ENCODE measurements at places on chromosomes 1 and 21. TPM values are rescaled to one million over a fixed set of nuclear protein-coding genes. Genes with fewer than 3 reads are reported as not detected.

DNA sequence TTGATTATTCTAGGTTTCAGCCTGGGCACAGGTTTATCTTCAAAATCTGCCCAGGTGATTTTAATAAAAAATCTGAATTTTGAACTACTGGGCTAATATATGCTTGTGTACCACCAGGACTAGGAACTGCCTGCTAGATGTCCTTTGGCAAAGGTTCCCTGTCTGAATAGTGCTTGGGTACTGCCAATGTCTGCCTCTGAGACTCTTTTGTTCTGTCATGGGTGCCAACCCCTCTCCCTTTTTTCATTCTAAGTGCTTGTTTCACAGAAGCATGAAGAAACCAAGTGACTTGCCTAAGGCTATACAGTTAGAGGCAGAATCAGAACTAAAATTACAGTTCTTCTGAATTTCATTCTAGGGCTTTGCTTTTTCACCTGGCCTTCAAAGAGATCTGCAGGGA lies 106.3 kb upstream of the CACHD1 start:
- DNase-seq, result no peak

- DNase-seq, result peak; percentile 39
Measured at GRCh38 chr1:116579259-116579875, 8.5 kb upstream of the CD58 start.

DNA sequence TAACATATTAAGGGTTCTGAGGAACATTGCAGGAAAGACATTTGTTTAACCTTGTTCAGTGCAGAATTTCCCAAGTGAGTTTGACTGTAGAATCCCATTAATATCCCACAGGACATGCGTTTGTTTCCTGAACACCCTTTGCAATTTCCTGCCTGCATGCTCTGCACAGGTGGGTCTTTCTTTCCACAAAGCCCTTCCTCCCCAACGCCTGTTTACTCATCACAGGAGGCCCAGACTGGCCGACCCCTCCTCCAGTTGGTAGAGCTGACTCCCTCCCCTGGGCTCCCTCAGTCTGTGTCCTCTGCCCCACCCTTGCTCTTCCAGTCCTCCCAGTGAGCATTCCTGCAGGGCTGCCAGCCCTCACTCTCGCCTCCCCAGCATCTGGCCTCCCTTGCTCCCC lies 47.5 kb upstream of the CTPS1 start:
- no peak for DNase-seq

- DNase-seq, result no peak
Measured at GRCh38 chr1:3393987-3394920, 60.2 kb upstream of the ARHGEF16 start.

DNA sequence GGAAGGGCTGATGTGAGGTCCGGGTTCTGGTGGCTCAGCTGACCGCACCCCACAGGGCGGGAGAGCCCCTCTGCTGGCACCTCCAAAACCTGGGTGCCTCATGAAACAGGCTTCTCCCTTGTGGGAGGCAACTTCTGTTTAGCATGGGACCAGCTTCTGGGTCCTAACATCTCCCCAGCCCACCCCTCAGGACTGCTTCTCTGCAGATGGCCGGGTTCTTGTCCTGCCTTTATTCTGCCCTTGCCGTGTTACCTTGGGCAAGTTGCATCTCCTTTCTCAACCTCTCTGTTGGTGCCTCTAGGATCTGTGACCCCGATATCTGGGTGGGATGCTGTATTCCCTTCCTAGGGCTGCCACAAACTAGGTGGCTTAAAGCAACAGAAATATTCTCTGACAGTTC lies 15.0 kb upstream of the TTC22 start:
- no peak for DNase-seq

GRCh38 chr1:46204406-46204742 lies 1.2 kb downstream of the LURAP1 start:
- DNase-seq, result peak; percentile 38

DNA sequence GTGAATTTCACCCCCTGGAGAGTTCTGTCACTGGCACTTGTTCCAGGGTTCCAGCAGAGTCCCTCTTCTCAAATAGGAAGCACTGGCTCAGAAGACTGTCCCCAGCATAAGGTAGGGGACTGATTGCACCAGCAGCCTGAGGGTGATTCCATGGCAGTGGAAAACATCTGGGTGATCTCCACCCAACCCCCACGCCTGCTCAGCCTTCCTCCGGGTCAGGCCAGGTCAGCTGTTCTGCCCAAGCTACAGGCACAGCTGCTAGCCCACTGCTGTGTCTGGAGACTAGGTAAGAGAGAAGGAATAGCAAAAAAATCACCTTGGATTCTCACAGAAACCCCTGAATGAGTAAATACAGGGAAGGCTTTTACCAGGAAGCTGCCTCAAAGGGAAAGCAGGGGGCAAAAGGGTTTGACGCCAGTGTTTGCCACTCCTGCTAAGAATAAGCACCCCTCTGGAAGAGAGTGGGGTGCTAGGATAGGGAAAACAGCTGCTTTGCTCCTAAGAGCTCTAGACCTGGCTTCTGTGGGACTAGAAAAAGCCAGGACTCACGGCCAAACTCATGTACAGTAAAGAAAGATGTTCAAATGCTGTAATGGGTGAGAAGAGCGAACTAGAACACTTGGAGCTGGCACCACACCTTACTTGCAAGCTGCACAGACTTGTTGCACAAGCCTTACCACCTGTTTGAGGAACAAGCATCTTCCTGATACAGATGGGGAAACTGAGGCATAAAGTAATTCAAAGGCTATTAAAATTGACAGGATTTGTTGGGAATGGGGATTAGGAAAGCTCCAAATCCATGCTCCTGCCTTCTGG lies 1.0 kb upstream of the DENND2D start:
- peak; percentile 37 for DNase-seq

GRCh38 chr1:167532375-167532774 lies 14.0 kb upstream of the CD247 start:
- DNase-seq, result no peak

DNA sequence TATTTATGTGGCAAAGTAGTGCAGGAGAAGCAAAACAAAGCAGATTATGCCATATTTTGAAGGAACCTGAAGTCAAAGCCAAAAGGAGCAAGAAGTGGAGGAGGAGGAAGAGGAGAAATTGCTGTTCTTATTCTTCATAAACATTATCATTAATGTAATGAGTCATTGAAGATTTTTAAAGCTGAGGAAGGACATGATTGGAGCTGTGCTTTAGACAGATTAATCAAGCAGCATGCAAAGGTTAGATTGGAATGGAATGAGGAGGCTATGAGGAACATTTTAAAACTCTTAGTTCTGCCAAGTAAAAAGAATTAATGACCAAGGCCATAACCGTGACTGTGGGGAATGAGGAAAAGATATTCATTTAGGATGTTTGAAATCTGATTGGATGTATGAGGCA lies 33.0 kb upstream of the HSD17B7 start:
- no peak for DNase-seq

- no peak for DNase-seq
Measured at GRCh38 chr21:17159697-17160096, 353.1 kb upstream of the CXADR start.

DNA sequence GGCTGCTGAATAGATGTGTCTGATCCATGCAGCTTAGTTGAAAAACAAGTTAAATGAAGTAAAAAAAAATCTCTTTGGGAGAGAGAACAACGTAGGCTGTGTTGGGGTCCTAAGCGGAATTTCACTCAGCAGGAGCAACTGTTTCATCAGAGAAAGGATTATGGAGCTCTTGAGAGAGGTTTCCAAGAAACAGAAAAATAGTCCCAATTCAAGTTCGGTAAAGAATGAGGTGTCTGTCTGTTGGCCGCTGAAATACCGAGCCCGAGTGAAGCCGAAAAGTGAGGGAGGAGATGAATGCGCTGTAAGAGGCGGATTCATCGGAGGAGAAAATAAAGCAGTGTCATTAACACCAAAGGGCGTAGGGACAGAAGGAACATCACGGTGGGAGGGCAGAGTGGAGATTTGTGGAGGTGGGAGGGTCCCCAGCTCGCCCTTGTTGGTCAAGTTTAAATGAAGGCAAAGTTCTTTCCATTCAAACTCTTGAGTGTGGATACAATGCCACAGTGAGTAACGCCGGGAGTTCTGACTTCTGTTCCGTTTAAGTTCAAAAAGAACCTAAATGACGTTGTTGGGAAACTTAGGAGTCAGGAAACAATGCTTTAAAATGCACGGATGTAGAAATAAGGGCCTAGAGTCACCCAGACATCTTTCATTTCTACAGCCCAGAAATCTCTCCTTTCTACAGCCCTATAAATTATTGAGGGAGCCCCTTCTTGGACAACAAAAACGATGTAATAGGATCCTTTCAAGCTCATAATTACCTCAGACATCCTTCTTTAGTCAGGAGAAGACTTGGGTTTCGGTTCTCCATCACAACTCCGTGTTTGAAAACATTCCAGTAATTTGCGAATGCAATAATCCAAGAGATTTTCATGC lies 15.6 kb upstream of the SLC45A1 start:
- no peak for DNase-seq

DNA sequence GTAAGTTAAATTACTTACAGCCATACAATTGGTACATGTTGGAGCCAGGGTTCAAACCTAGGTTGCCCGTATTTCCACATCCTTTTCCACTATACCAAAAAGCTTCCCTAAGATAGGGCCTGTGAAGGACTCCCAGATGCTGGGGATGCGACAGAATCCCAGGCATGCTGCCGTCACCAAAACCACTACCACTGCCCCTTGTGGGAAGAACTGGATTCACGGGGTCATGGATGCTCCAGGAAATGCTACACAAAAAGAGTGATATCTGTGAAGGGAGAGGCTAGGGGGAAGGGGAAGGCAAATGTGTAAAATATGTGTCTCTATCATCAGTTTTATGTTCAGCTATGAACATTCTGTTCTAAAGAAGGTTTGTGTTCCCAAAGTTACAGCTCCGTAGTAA lies 133.9 kb upstream of the IVNS1ABP start:
- DNase-seq, result no peak

GRCh38 chr1:4595341-4596225 lies 58.8 kb upstream of the AJAP1 start:
- DNase-seq, result no peak

DNA sequence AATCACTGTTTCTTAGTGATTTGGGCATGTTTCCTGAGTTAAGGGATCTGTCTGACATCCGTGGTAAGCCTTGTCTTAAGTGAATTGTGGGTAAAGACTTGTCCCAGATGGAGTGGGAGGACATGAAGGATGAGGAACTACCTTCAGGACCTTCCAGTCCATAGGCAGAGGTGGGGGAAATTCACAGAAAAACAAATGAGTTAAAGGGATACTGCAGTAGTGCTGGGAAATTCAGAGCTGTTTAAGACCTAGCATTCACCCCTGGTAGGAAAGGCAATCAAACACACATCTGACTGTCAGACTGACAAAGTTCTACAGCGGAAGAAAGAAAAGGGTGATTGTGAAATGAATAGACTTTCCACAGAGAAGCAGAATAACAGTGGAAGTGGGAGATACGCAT lies 3.0 kb downstream of the GNAT2 start:
- DNase-seq, result no peak

GRCh38 chr1:228846952-228847351 lies 111.7 kb downstream of the RHOU start:
- no peak for DNase-seq

GRCh38 chr1:223248770-223249140 lies 105.7 kb upstream of the TLR5 start:
- DNase-seq, result no peak

GRCh38 chr1:119829625-119830024 lies 18.4 kb upstream of the REG4 start:
- no peak for DNase-seq

DNA sequence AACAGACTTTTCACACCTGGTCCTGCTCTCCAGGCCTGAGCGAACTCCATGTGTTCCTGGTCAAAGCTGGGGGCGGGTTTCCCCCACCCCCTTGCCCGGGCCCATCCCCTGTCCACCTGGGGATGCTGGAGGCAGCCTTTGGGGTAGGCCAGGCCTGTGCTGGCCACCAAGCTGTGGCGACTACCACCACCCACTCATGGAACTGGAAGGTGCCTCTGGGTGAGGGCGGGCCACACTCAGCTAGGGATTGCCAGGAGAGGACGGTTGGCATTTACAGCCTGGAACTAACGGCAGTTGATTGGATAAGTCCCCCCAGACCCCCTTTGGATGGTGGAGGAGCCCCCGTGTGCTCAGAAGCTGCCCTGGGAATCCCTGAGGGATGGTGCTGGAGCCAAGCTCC lies 7.9 kb downstream of the S100B start:
- no peak for DNase-seq

DNA sequence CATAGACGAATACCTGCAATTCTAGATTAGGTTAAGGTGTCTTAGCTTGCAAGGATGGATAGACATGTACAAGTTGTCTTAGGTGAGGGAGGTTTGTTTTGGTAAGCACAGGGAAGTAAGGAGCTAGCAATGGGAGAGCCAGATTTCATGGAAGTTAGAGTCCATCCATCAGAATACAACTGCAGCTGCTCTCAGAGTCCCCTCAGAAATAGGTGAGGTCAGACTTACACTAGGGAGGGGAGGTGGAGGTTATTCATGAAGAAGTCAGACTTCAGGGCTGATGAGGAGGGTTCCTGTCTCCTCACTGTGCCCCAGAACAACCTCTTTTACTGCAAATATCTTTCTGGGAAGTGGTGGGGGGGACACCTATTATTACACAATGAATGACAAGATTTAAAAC lies 85.3 kb downstream of the KCTD3 start:
- no peak for DNase-seq

- no peak for DNase-seq
Measured at GRCh38 chr1:174916846-174917245, 82.9 kb upstream of the CACYBP start.

DNA sequence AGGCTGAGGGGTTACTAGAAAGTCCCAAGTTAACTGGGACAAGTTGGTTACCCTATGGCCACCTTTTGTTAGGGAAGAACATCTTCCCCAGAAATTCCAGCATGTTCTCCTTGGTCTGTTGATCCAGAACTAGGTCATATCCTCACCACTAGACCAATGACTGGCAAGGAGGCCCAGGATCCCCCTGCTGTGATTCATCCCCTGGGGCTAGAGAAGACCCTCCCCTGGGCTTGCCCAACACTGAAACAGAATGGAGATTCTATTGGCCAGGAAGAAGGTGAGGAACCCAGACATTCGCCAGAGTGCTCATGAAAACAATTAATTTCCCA lies 90.1 kb upstream of the SIM2 start:
- no peak for DNase-seq

GRCh38 chr1:109643385-109644230 lies 12.3 kb upstream of the GSTM4 start:
- DNase-seq, result peak; percentile 91

Gene MRPL9
- 42.7 TPM for total RNA-seq

Gene SPRR2A
- not detected for total RNA-seq

Gene NUDT17
- total RNA-seq, result 3.4 TPM

Gene CACNA1S
- total RNA-seq, result not detected

Gene ZNF691
- total RNA-seq, result 8.0 TPM

Gene CLCA1
- total RNA-seq, result not detected

Gene PTGFRN
- 99.6 TPM for total RNA-seq

Gene GLMP
- total RNA-seq, result 16.0 TPM

Data from left ventricle myocardium superior (tissue), 1 donor.